ENCODE measurements at places on chromosomes 11 and 22.

DNA sequence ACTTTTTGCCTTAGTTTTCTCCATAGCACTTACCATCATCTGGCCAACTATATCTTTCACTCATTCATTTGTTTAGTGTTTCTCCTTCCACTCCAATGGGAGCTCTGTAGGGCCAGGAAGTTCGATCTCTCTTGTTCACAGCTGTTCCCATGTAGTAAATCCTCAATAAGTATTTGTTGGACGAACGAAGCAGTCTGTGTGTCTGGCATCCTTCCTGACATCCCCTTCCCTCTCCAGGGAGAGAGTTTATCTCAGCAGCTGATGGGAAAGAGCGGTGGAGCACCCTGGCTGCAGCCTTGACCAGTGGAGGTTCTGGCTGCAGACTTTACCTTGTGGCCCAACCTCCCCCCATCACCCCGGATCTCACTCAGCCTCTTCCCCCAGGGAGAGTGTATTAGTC lies 141.7 kb downstream of the CHST1 start:
- DNase-seq, result no peak

DNA sequence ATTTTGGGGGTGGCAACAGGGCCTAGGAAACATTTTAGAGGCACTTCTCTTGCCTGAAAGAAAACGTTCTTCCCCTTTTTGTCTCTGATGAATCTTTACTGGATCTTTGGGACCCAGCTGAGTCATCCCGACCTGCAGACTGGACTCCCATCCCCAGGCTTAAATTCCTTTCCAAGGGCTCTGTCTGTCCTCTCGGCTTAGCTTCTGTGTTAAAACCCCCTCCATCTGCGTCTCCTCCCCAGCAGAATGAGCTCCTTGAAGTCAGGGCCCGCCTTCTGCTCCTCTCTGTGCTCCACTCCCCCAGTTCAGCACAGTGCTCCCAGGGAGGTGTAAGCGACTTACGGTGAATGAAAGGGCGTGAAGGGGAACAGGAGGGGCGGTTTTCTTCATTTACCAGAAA lies 895 bp upstream of the DAGLA start:
- DNase-seq, result no peak

- no peak for DNase-seq
These were observed 153.0 kb upstream of the PITPNB start for GRCh38 chr22:28072066-28072465.

DNA sequence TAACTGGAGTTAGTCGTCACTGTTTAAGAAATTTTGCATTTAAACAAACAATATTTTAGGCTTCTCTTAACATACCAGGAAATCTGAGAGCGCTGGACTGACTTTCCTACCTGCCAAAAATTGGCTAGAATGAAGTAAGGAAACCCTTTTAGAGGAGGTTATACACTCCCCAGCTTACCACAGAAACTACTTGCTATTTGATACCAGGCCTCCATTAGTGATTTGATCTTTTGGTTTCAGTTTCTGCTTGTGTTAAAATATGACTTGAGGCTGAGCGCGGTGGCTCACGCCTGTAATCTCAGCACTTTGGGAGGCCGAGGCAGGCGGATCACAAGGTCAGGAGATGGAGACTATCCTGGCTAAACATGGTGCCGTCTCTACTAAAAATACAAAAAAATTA lies 419.9 kb downstream of the LRRC4C start:
- DNase-seq, result no peak

- DNase-seq, result no peak
These were observed 21.9 kb downstream of the TP53I11 start for GRCh38 chr11:44928816-44929215.

DNA sequence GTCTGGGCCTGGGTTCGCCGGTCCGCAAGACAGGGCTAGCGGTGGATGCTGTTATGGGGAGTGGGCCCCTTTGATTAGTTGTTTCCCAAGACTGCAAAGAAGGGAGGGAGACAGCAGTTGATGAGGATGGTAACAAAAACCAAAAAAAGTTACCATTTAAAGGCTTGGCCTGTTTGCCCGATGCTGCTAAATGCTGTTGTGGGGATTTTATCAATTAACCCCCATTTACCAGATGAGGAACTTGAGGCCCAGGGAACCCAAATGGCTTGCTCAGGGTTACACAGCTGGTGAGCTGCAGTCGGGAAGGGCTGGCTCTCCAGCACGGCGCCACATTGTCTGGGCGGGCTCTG lies 3.4 kb downstream of the TRPT1 start:
- DNase-seq, result no peak

DNA sequence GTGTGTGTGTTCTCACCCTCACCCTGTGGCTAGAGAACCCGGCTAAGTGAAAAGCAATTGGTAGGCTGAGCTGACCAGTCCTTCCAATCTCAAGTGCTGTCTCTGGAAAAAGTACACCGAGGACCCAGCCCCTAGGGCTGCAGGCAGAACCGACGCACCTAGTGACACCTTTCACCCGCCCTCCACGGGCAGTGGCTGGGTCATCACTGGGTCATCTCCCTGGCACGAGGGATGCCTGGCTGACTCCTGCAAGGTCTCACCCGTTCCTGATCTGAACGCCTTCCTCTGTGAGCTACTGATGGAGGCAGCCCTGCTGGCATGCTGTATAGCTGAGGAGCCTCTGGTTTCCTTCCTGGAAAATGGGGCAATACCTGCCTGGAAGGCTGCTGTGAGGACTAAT lies 311.5 kb downstream of the NTM start:
- DNase-seq, result no peak

DNA sequence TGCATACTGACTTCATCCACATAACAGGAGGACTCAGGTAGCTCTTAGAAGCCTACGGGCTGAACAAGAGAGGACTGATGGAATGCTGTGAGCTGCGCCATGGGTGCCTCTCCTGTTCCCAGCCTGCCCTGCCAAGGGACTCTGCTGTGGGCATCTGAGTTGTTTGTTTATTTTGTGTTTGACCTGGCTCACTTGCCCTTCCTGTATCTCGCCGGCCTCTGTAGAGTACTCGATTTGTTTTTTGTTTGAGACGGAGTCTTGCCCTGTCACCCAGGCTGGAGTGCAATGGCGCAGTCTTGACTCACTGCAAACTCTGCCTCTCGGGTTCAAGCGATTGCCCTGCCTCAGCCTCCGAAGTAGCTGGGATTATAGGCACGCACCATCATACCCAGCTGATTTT lies 1.8 kb downstream of the TTC38 start:
- DNase-seq, result no peak

- no peak for DNase-seq
These were observed 52.4 kb downstream of the MAML2 start for GRCh38 chr11:96290631-96291030.

DNA sequence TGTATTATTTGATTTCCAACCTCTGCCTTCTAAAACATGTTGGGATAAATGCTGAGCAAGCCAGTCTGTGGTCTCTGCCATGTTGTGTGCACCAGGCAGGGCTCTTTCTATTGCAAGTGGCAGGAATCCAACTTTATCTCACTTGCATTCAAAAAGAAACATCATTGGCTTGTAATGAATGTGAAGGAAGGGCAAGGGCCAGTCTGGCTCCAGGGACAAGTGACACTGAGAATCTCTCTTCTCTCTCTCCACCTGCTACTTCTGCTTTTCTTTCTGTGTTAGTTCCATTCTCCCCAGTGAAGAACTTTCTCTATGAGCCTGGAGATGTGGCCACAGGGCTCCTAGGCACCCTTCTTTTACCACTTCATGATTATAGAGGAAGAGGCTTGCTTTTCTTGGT lies 329.9 kb upstream of the NCAM1 start:
- no peak for DNase-seq

Data from fibroblast of skin of left quadriceps (primary cell).